ENCODE measurements at places on chromosomes 6 and 20.

DNA sequence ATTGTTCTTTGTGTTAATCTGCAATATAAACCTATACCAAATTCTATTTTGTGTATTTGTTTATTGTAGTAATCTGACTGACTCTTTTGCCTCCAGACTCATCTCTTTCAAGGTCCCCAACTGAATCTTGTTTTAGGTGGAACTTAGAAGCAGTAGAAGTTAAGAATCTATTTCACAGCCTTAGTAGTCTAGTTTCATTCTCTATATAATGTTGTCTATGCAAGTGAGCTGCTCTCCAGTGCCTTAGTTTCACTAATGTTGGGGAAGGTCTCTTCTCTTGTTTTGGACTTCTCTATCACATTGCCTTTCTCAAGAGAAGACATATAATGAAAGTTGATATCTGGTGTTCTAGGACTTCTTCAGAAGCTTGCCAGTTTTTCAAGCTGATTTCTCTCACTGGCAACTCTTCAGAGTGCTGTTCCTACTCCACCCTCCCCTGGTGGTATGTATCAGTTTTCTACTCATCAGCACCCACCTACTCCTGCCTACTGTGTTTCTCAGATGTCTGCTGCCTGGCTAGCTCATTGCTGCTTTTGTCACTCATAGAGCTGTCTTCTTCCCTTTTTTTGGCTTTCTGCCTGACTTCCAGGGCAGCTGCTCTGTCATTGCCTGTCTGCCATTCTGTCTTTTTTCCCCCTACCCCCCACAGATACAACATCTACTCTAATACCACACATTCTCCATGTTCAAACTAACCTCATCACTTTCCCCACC lies 82.1 kb downstream of the PTPRA start:
- DNase-seq: no peak

DNA sequence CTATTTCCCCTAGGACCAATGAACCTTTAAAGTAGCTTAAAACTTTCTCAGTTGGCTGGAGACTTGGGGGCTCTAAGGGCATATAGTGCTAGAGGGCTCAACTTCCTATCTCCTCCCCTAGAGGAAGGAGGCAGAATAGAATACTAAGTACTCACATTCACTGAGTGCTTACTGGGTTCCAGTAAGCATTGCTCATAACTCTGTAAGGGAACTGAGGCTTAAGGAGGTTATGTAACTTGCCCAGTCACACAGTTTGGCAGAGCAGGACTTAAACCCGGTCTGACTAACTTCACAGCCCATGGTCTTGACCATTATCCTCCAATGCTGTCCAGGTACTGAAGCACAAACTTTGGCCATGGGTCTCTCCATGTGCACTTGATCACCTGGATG lies 12.5 kb downstream of the SESN1 start:
- no peak for DNase-seq

- no peak for DNase-seq
Measured at GRCh38 chr6:159689001-159689400, 4.0 kb downstream of the SOD2 start.

GRCh38 chr20:16441546-16442164 lies 131.6 kb downstream of the KIF16B start:
- DNase-seq: no peak

DNA sequence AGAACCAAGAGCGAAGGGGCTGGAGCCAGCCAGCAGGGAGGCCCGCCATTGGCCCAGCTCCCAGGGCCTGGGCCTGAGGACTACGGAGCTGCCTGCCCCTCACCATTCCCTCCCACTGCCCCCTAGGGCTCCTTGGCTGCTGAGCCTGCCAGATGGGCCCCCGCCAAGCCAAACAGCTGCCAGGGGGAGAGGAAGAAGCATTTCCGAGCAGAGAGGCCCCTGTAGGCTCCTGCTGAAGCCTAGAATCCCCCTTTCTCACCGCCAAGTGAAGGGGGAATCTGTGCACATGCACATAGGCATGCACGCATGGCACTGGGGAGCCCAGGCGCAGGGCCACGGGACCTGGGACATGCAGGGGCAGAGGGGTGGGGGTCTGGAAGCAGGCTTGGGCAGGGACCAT lies 28.5 kb upstream of the MRPS18A start:
- DNase-seq: no peak

DNA sequence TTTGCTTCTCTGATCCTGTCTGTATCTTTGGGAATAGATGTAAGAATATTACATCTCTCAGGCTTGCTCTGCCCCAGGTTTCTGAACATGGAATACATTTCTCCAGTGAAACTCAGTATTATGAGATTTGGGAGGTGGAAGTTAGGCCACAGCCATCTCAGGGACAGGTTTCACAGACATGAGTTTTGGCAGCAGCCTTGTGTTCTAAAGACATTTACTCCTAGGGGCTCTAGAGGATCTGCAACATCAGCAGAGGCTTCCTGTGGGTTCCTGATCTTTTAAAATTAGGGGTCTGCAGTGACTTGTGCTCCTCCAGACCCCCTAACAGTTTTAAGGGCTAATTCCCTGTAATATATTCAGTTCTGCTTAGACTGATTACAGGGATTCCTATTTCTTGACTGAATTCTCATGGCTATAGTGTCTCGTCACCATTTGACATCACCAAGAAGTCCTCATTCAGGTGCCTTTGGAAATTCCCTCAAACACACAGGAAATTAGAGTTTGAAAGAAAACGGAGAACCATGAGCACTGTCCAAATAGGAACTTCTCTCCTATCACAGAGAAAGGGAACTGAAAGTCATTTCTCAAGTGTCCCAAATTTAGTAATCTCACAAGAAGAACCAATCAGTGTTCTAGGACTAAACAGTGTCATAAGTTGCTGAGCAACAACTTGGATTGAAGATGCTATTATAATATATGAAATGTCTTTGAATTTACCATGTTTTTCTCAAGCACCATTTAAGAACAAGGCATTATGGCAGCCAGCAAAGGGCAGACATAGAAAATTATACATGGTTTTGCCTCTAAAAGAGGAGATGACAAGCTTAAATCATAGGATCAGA lies 2.5 kb upstream of the HLA-DRA start:
- no peak for DNase-seq
